ENCODE measurements at places on chromosomes 11 and 22. TPM values are rescaled to one million over a fixed set of nuclear protein-coding genes. Genes with fewer than 3 reads are reported as not detected.
A peak's percentile ranks its signal among the peaks of the same experiment; 100 is the strongest.

GRCh38 chr11:118240999-118241763 is 11.0 kb downstream of the MPZL3 start:
- peak; percentile 89 for DNase-seq

GRCh38 chr22:19178065-19178656 is 375 bp downstream of the SLC25A1 start:
- no peak for DNase-seq

- no peak for DNase-seq
Observed at GRCh38 chr11:15675683-15676082, 561.0 kb downstream of the INSC start.

- no peak for DNase-seq
Observed at GRCh38 chr11:119015054-119015611, 3.0 kb downstream of the RPS25 start.

GRCh38 chr22:50271519-50271970 is 1.4 kb upstream of the MAPK11 start:
- no peak for DNase-seq

DNA sequence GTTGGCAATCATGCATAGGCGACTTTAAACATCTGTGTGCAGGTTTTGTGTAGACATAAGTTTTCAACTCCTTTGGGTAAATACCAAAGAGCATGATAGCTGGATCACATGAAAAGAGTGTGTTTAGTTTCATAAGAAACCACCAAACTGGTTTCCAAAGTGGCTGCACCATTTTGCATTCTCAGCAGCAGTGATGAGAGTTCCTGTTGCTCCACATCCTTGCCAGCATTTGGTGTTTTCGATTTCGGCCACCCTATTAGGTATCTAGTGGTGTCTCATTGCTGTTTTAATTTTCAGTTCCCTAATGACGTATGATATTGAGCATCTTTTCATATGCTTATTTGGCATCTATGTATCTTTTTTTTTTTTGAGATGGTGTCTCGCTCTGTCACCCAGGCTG is 62.8 kb upstream of the CCND1 start:
- no peak for DNase-seq

GRCh38 chr22:44214187-44214586 is 33.5 kb downstream of the PARVG start:
- no peak for DNase-seq

Gene APOL5
- not detected for total RNA-seq

Gene UPK3A
- total RNA-seq, result not detected

Gene IGLL5
- not detected for total RNA-seq

Gene GRM5
- 0.05 TPM for total RNA-seq

Gene PLA2G3
- not detected for total RNA-seq

Gene OR5B21
- total RNA-seq, result not detected

Gene LARGE2
- total RNA-seq, result not detected
